ENCODE measurements at places on chromosomes 2 and 18.

- DNase-seq, result no peak
These were observed 29.5 kb downstream of the SLC39A10 start for GRCh38 chr2:195686564-195686963.

- no peak for DNase-seq
These were observed 315.6 kb downstream of the SETBP1 start for GRCh38 chr18:44996261-44996660.

DNA sequence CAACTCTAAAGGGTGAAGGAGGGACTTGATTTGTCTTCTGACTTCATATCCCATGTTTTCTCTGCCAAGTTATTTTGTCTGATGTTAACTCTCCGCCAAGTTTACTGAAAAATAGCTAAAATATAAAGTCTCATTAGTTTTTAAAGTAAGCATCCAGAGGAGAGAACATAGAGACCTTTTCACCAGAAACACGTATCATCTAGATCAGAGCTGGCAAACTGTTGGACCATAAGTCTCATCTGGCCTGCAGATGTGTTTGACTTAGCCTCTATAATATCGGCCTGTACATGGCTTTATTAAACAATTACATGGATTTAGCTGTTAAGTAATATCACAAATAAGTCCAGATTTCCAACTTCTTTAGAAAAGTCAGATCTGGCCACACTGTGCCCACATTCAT is 182.6 kb downstream of the PLCL1 start:
- no peak for DNase-seq

GRCh38 chr2:186031229-186031628 is 292.6 kb downstream of the FSIP2 start:
- DNase-seq, result no peak

DNA sequence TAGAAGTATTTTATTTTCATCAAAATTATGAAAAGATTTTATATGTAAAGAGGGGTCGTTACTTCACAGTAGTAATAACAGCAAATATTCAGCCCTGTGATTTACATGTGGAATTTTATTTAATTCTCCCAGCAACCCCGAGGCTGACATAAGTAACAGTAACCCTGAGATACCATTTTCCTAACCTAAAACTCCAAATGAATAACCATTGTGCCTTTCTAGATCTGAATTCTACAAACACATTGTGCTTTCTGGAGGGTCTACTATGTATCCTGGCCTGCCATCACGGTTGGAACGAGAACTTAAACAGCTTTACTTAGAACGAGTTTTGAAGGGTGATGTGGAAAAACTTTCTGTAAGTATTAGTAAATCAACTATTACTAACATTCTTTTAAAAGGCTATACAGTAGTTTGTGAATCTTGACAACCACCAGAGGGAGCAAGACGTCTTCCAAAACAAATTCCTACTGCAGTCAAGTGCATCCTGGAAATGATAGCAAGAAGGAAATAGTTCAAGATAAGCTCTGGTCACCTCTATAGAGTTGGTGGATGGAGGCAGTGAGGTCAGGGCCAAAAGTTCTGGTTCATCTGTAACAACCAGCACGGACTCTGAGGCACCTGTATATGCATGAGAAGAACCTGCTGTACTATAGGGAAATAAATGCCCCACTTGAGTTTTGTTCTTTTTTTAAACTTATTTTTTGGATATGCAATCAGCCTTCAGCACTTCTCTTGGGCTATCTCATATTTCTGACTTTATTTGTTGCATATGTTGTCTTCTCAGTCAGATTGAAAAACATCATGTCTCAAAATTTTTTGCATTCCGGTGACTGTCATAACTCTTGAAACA is 37.4 kb downstream of the ACTR2 start:
- peak; percentile 77 for DNase-seq

Measured in NCI-H1417 (cell line).